ENCODE measurements at places on chromosomes 5 and 9.

- DNase-seq = no peak
Measured at GRCh38 chr5:80150731-80151130, 105.1 kb downstream of the SERINC5 start.

- no peak for DNase-seq
Measured at GRCh38 chr9:206481-206880, 8.2 kb upstream of the DOCK8 start.

GRCh38 chr5:39713250-39713916 is 288.6 kb upstream of the DAB2 start:
- no peak for DNase-seq

GRCh38 chr9:65458992-65459391 is 174.0 kb upstream of the FOXD4L5 start:
- no peak for DNase-seq

DNA sequence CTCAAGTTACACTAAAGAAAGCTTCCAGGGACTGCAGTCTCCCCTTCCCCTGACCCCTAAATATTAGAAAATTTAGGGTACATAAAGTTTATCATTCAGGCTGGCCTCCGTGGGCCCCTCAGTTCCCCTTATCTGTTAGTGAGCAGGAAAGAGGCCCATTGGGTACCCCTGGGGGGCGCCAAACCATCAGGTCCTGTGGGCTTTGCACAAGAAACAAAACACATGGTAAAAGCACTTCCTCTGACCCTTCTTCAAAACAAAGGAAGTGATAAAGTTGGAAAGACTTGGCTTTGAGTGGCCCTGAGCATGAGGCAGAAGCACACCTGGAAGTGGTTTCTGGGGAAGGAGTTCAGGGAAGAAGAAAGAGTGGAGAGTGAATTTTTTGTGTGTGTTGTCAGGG is 213.0 kb downstream of the SMARCA2 start:
- DNase-seq = no peak

All from stimulated activated CD8-positive, alpha-beta memory T cell treated with anti-CD3 and anti-CD28 coated beads, Interleukin-2, amount 100 ng/mL, for 48 hours (primary cell).